Myocyte (in vitro differentiated cells): ENCODE measurements at places on chromosomes 5 and 9.

- DNase-seq: no peak
Observed at GRCh38 chr5:168356592-168356991, 65.1 kb downstream of the WWC1 start.

GRCh38 chr5:191036-191948 is at the start of gene LRRC14B:
Gene LRRC14B (plus strand): TSS chr5:191495. CDS start chr5:191539, 44 bp downstream.
- DNase-seq: peak; percentile 96

GRCh38 chr9:78030553-78031443 is 813 bp downstream of the GNAQ start:
- peak; percentile 65 for DNase-seq

- no peak for DNase-seq
Observed at GRCh38 chr9:123131258-123131657, 97.8 kb downstream of the GPR21 start.

- DNase-seq: peak; percentile 62
Observed at GRCh38 chr5:143153332-143154119, 250.0 kb downstream of the NR3C1 start.

DNA sequence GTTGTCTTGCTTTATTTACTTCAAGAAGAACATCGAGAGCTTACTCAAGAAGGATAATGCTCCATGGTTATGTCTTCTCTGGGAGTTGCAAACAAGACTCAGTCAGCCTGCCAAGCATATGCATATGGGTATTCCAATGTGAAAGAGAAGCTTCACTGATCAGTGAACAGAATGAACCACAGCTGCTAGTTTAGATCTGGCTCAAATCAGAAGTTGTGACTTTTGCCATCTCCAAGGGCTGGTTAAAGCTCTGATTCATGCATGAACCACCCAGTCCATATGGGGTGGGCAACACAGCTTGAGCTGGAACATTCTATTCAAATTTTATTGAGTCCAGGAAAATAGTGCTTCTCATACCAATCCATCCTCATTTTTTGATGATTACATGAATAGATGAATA is 50.0 kb downstream of the ATPSCKMT start:
- DNase-seq: peak; percentile 20

- DNase-seq: no peak
Observed at GRCh38 chr5:5494489-5495402, 72.3 kb downstream of the ICE1 start.

DNA sequence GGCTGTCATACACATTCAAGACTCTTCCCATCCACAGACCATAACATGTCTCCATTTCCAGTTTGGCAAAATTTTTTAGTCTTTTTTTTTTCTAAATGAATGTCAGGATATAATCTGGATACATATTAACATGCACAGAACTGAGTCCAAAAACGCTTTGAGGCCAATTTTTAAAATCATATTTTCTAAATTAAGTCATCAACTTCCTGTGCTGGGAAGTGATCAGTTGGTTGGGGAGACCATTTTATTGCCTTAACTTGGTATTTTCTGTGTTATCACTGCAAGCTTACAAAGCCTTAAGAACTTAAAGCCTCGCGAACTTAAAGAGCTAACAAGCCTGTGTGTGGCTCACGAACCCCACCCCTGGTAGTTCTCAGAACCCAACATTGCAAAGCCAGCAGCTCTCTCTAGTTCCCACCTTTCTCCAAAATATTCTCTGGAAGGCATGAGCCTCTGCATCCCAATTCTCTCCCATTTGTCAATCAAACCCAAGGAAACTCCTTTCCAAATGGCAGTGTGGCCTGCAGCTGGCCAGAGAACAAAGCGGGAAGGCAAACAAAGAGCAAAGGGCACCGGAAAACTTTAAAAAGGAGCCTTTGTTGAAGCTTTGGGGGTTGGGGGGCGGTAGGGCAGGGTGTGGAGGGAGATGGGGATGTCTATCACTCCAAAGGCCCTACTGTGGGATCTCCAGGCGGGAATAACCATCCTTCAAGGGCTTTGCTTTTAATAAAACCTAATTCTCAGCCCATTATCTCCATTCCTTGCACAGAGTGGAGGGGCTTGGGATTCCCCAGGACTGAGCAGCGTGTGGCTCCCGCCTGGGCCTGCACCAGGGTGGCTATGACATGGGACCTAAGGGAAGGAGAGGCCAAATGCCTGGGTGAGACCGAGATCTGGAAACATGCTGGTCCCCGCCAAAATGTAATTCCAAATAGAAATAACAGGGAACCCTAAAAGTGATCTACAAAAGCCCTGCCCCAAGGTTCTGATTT is 65.0 kb downstream of the ROR2 start:
- DNase-seq: no peak
